Stimulated activated CD4-positive, alpha-beta T cell treated with anti-CD3 and anti-CD28 coated beads, Interleukin-15, amount 100 ng/mL, for 1 hour (primary cell): ENCODE measurements at places on chromosomes 1 and 21.

DNA sequence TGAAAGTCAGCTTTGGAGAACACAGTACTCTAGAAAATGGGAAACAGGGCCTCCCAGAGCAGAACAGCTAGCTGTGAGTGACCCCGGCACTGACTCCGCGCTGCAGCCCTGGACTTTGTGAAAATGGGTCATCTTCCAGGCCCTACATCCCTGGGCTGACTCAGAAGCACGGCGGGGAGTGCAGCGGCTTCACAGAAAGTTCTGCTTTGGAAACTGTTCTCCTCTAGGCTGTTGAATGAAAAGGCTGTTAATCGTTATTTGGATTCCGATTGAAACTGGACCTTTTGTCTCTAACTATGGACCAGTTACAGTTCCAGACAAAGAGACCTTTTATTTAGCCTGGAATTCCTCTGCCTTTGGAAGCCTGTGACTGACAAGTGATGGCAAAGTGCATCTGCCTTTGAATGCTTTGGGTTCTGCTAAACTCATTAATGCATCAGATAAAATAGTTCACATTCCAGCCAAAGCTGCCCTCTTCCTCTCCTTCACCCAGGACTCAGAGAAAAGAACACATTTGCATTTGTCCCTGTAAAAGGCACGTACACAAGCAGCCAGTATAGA is 144.9 kb upstream of the HOOK1 start:
- no peak for DNase-seq

DNA sequence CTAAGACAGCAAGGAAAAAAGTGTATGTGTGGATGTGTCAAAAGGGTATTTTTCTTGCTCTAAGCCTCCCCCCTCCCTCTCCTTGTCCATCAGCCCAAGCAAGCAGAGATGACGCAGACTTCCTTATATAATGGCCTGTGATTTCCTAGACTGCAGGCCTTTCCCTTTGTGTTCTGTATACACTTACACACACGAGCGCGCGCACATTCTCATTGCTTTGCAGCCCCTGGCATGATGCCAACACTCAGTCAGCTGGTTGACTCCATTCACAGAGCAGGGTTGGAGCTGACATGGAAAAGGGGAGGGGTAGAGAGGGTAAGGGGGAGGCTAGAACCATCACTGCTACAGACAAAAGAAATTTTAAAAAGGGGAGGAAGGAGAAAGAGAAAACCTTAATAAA is 41.8 kb downstream of the GATAD2B start:
- peak; percentile 10 for DNase-seq

DNA sequence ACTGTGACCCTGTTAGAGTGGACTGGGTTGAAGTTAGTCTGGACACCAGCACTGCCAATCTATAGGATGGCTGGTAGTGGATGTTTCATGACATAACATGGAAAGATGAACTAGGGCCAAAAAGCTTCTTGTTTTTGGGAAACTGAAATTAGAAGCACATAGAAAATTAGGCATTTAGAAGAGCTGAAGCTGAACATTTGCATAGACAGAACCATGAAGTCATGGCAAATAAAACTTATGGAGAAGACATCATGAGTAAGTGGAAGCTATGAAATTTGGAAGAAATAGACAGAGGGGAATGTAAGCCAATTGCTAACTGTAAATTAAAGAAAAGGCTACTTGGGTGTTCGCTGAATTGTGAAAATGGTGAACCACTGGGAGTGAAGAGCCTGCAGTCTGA is 2.7 kb upstream of the S100A11 start:
- no peak for DNase-seq

DNA sequence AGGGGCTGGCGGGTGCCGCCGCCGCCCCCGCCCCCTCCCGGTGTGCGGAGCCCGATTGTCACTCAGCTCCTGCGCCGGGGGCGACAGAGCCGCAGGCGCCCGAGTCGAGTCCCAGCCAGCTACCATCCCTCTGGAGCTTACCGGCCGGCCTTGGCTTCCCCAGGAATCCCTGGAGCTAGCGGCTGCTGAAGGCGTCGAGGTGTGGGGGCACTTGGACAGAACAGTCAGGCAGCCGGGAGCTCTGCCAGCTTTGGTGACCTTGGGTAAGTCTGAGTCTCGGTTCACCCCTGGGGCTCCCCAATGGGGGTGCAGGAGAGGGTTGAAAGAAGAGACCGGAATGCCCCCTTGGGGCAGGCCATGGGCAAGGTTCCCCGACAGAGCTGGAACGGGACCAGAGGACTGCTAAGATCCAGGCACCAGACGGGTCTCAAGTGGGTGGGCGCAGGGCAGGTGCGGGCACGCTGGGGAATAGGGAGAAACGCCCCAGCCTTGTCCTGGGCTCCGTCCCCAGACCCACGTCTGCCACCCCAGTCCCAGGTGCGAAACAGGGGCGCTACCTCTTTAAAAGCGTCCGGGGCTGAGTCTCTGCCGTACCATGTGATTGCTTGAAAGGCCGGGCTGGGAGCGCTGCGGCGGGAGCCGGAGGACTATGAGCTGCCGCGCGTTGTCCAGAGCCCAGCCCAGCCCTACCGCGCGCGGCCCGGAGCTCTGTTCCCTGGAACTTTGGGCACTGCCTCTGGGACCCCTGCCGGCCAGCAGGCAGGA is at the start of gene ADORA1:
Gene ADORA1 (plus strand): TSS at position 61 of the 765 bp plus-strand sequence. CDS start 1,116 bp downstream, outside the sequence.
- no peak for DNase-seq

DNA sequence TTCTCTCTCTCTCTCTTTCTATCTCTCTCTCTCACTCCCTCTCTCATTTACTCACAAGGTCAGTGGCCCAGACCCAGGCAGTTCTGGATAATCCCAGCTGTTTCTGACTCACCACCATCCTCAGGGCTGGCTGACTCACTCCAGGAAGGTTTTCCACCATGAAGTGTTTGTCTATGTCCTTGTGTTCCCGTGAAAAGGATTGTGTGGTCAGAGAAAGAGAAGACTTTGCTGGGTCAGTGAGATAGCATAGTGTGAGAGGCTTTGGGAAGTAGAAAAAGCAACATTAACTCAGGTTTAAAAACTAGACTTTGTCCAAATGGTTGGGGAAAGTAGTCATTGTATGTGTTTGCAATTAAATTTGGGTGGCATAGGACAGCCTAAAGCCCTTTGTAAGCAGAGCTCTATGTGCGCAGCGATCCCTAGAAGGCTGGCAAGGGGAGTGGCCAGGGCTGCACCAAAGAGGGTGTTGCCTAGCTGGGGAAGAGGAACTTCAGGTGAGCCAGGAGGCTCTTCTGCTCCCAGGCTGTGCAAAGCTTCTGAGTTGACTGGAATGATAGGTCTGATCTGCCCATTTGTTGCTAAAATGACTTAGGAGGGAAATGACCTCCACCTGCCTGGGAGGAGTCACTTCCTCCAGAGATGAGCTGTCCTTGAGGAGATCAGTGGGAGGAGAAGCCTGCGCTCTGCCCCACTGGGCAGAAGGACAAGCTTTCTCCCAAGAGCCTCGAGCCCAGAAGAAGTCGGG is 4.9 kb upstream of the CAPN2 start:
- DNase-seq: no peak

- DNase-seq: no peak
These were observed 1.7 kb downstream of the WASF2 start for GRCh38 chr1:27487966-27488884.

DNA sequence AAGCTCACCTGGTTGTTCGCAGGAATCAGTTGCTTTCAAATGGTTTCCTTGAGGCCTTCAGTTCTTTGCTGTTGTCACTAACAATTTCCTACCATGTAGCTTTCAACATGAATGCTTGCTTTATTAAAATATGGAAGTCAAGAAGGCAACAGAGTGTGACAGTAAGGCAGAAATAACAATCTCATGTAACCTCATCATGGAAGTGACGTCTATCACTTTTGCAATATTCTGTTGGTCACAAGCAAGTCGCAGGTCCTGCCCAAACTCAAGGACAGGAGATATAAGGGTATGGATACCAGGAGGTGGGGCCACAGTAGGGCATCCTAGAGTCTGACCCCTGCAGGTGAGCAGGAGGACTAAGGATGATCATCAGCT is 296.8 kb upstream of the ZP4 start:
- no peak for DNase-seq

GRCh38 chr1:156781585-156782186 is 14.4 kb downstream of the PRCC start:
- no peak for DNase-seq

DNA sequence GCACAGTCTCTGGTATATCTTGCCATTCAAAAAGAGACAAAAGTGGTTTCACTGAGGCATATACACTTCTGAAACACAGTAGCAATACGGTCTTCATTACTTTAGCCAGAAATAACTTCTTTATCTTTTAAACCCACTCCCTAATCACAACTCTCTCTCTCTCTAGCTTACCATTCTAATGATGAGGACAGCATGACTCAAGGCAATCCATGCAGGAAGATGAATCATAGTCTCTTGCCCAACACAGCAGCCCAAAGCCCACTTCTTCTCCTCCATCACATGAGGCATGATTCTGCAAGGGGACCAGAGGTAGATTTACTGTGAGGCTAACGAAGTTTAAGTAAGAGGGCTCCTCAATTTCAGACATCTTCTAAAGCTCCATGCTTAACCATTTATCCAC is 285.0 kb upstream of the NR5A2 start:
- no peak for DNase-seq

- no peak for DNase-seq
These were observed 46.5 kb downstream of the KCNJ15 start for GRCh38 chr21:38303300-38303699.
